ENCODE measurements at places on chromosomes 2 and 18. TPM values are rescaled to one million over a fixed set of nuclear protein-coding genes. Genes with fewer than 3 reads are reported as not detected.

Gene NEU4
- total RNA-seq, result not detected

Gene AQP12B
- not detected for total RNA-seq

Gene ACMSD
- total RNA-seq, result not detected

Gene MCFD2
- total RNA-seq, result 121 TPM

Gene TCF23
- not detected for total RNA-seq

Gene TTN
- 1.3 TPM for total RNA-seq

Gene EVA1A
- 138 TPM for total RNA-seq

Gene CNRIP1
- total RNA-seq, result 48.1 TPM

Gene RRM2
- total RNA-seq, result 63.5 TPM

Gene SERTAD2
- 2.9 TPM for total RNA-seq

Gene FER1L5
- total RNA-seq, result 0.15 TPM

Gene CAPN14
- total RNA-seq, result under 0.01 TPM

Gene FIGLA
- not detected for total RNA-seq

Gene MAP2
- 6.2 TPM for total RNA-seq
